HL-60 (cell line): ENCODE measurements at places on chromosomes 6 and 20.

DNA sequence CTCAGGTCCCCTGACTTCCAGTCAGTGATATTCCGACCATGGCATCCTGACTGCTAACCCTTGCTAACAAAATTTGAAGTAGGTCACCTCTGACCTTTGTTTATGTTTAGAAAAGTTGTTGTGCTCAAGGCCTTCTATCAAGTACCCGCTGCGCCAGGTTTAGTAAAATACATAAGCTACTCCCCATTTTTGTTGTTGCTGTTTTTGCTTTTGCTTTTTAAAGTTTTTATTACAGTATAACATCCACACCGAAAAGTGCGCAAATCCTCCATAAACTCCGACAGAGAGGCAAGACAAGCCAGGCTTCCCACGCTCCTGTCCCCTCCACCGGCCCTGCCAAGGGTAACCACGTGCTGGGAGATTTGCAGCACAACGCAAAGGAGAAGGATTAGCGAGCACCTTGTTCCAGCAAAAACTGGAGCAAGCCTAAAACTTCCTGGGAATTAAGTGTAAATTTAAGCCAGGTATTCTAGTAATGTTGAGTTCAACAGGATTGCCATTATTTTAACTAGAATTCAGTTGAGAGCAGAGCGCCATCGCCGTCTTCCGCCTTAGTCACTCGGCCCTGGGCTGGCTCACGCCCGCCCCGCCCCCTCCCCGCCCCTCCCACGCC, 17.8 kb upstream of the HMGN4 start:
- DNase-seq: no peak

DNA sequence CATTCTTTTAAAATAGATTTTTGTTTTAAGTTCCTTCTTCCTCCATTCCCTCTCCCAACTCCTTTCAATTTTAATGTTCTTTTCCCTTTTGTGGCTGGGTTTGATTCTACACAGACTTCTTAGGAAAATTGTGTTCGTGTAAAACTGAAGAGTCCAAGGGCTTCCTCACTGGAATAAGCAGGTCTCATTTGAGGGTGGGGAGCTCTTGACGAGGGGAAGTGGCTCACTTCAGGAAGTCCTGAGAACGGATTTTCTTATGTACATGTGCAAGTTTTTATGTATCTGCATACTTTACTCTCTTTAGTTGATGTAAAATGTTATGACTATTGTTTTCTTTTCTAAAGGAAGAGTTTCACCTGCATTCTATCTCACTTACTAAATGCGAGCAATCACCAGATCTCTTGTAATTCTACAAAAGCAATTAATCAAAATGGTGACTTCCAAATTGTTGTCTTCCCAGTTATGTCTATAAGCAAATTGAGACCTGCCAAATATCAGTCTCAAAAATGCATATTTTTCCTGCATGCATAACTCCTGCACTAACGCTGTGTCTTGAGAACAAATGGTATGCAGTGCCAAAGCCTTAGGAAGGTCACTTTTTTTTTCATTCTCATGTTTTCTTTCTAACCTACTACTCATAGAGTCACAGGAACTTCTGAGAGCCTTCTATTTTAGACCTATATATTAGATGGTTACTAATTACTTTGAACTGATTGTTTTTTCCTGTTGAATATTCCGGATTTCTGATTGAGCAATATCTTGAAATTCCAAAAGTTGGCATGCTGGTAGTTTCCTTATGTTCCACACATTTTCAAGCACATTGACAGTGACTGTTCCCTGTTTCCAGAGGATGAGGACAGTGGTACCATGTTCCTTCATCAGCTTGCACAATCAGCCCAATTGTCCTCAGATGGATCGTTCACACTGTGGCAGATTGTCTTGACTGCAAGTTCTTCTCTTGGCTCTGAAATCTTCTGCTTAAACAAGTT, 251.9 kb upstream of the PRDM1 start:
- no peak for DNase-seq

DNA sequence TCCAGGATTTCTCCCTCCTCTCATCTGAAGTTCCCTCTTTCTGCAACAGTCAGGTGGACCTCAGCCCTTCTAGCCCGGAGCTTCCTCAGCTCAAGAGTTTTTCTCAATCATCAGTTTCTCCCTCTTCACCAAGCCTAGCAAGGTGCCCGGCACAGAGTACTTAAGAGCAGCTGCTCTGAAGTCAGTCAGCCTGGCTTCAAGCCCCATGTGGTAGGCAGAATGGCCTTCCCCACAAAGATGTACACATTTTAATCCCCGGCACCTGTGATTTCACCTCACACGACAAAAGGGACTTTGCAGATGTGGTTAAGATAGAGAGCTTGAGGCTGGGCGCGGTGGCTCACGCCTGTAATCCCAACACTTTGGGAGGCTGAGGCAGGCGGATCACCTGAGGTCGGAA, 15.1 kb upstream of the RBPJL start:
- DNase-seq: no peak

DNA sequence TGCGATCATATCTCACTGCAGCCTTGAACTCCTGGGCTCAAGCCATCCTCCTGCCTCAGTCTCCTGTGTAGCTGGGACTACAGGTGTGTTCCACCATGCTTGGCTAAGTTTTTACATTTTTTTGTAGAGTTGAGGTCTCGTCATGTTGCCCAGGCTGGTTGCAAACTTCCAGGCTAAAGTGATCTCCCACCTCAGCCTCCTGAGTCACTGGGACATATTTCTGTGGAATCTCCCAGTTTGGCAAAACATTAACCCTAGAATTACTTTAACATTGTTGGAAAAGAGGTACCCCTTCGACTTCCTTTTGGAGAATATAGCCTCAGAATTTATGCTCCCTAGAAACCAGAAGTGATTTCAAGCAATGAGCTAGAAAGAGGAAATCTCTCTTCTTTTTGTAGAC, 57.2 kb downstream of the SHLD1 start:
- DNase-seq: no peak

GRCh38 chr6:45949256-45949655, 66.4 kb downstream of the CLIC5 start:
- no peak for DNase-seq

GRCh38 chr20:32534661-32535240, 50.4 kb downstream of the NOL4L start:
- DNase-seq: no peak

GRCh38 chr6:169048865-169049205, 204.8 kb downstream of the THBS2 start:
- peak; percentile 14 for DNase-seq

GRCh38 chr20:33992145-33992922, 1.4 kb upstream of the RALY start:
- no peak for DNase-seq
